ENCODE measurements at places on chromosomes 2 and 18.

DNA sequence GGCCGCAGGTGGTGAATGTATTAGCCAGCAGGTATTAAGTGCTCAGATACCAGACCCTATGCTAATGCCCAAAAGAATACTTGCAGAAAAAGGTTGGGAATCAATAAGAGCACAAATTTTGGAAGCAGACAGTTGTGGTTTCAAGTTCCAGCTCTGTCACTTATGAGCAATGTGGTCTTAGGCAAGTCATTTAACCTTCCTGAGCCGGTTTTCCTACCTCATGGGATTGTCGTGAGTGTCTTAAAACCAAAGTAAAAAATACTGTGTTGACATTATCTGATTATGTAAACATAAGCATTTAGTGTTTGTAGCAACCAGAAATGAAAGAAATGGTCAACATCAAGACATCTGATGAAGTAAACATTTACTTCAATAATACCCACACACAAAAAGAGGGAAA lies 93.0 kb upstream of the CHST9 start:
- no peak for DNase-seq

GRCh38 chr2:37916512-37917082 lies 8.5 kb upstream of the RMDN2 start:
- no peak for DNase-seq

- DNase-seq, result no peak
These were observed 22.9 kb downstream of the MARCHF4 start for GRCh38 chr2:216349366-216349765.

- no peak for DNase-seq
These were observed 5.7 kb upstream of the TMEM178A start for GRCh38 chr2:39659765-39660611.

- DNase-seq, result no peak
These were observed 220.8 kb downstream of the NEDD4L start for GRCh38 chr18:58264840-58265239.

- DNase-seq, result no peak
These were observed 68.8 kb upstream of the PIK3C3 start for GRCh38 chr18:41886126-41886807.

GRCh38 chr18:50633992-50634391 lies 74.1 kb downstream of the MAPK4 start:
- DNase-seq, result no peak

GRCh38 chr2:11048335-11049008 lies 106.8 kb upstream of the SLC66A3 start:
- no peak for DNase-seq
